ENCODE measurements at places on chromosomes 12 and 14. TPM values are rescaled to one million over a fixed set of nuclear protein-coding genes. Genes with fewer than 3 reads are reported as not detected.
A peak's percentile ranks its signal among the peaks of the same experiment; 100 is the strongest.

DNA sequence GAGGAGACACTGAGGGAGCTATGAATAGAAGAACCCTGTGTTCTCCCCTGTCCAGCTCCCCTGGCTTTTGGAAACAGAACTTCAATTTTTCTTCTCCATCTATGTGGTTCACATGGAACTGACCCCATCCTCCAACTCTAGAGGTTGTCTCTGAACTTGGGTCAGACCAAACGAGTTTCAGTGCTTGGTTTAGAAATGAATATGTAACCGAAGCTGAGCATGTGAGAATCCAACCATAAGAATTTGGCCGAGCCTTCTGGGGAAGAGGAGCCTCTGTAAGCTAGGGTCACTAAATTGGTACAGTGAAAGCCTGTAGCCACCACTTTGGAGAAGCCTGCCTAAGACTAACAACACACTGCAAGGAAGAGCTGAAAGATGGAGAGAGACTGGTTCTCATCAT is 464.4 kb downstream of the ZFP36L1 start:
- no peak for DNase-seq
- H3K36me3 ChIP-seq, result no peaks in the 10 kb centered on the region
- no peak overlapping the region for H3K4me3 ChIP-seq
- H3K27ac ChIP-seq, result no peak overlapping the region
- no peaks in the 10 kb centered on the region for H3K27me3 ChIP-seq

- H3K27ac ChIP-seq, result no peak overlapping the region
- H3K36me3 ChIP-seq, result no peaks in the 10 kb centered on the region
- no peaks in the 10 kb centered on the region for H3K4me1 ChIP-seq
- DNase-seq, result no peak
These were observed 172.2 kb downstream of the FLRT2 start for GRCh38 chr14:85702191-85702590.

GRCh38 chr12:39503439-39503838 is 60.5 kb upstream of the KIF21A start:
- no peaks in the 10 kb centered on the region for H3K36me3 ChIP-seq
- H3K4me3 ChIP-seq, result no peak overlapping the region
- no peaks in the 10 kb centered on the region for H3K27me3 ChIP-seq
- DNase-seq, result no peak

- H3K36me3 ChIP-seq, result no peaks in the 10 kb centered on the region
- no peaks in the 10 kb centered on the region for H3K27me3 ChIP-seq
- DNase-seq, result no peak
- no peak overlapping the region for H3K27ac ChIP-seq
- H3K4me1 ChIP-seq, result no peaks in the 10 kb centered on the region
These were observed 75.9 kb upstream of the ATF7IP start for GRCh38 chr12:14289601-14290000.

DNA sequence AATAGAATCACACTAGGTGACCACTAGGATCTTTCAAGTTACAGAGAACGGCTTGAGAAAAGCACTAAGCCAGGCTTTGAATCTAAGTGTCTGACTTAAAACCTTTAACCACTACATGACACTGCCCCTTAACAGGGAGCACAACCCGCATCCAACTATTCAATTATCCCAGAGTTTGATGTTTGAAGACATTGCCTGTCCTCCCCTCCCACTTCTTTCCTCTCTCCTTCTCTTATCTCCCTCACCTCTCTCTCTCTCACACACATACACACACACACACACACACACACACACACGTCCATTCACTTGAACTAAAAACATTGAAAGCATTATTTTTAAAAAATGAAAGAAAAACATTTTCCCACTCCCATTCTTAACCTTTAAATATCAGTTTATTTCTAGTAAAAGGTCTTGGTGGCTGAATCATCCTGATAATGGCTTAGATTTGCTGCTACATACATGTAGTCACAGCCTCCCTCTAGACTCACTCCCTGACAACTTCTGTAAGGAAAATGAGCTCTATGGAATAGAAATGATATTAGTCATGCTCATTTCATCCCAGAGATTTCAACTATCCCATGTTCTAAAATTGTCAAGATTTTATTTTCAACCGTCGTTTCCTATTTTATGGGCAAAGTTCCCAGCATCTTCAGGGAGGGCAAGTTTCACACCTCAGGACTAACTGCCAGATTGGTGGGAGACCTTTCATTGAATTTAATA is 53.5 kb upstream of the RAP1B start:
- peaks cover 13% of the 10 kb centered on the region for H3K4me1 ChIP-seq
- no peaks in the 10 kb centered on the region for H3K36me3 ChIP-seq
- no peak overlapping the region for H3K27ac ChIP-seq
- DNase-seq, result no peak

- H3K36me3 ChIP-seq, result no peaks in the 10 kb centered on the region
- H3K4me3 ChIP-seq, result no peak overlapping the region
- no peak overlapping the region for H3K27ac ChIP-seq
- peaks cover 69% of the 10 kb centered on the region for H3K27me3 ChIP-seq
These were observed 536.8 kb downstream of the MED13L start for GRCh38 chr12:115740586-115741155.

GRCh38 chr14:101813171-101813759 is 51.8 kb downstream of the PPP2R5C start:
- peaks cover 2% of the 10 kb centered on the region for H3K36me3 ChIP-seq
- no peaks in the 10 kb centered on the region for H3K27me3 ChIP-seq
- H3K4me3 ChIP-seq, result peak overlapping the region; percentile 74
- H3K27ac ChIP-seq, result peak overlapping the region; percentile 97
- DNase-seq, result peak; percentile 70

GRCh38 chr12:14878488-14878887 is 7.2 kb downstream of the MGP start:
- H3K4me3 ChIP-seq, result no peak overlapping the region
- no peak overlapping the region for H3K27ac ChIP-seq
- no peaks in the 10 kb centered on the region for H3K27me3 ChIP-seq
- DNase-seq, result no peak
- H3K4me1 ChIP-seq, result peaks cover 11% of the 10 kb centered on the region

DNA sequence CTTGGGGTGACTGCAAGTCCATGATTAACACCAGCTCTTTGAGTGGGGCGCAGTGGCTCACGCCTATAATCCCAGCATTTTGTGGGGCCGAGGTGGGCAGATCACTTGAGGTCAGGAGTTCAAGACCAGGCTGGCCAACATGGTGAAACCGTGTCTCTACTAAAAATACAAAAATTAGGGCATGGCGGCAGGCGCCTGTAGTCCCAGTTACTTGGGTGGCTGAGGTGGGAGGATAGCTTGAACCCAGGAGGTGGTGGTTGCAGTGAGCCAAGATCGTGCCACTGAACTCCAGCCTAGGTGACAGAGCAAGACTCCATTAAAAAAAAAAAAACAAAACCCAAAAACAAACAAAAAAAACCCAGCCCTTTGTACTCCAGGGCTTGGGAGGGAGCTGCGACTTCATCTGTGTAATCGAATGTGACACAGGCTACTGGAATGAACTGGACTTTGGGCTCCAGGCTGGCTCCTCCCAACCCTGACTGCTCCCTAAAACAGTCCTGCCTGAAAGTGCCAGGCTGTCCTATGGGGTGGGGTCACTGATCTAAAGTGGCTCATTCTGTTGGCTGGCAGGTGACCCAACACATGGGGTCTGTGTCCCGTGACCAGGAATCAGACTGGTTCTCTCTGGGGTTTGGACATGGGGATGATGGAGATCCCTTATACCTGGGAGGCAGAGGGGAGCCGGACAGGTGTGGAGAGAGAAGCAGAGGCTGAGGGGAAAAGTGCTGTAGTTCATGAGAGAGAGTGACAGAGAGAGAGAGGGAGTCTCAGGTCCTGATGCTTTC is 9.3 kb upstream of the C12orf43 start:
- DNase-seq, result no peak
- H3K4me1 ChIP-seq, result no peaks in the 10 kb centered on the region
- H3K36me3 ChIP-seq, result no peaks in the 10 kb centered on the region
- H3K4me3 ChIP-seq, result no peak overlapping the region

The KRT83 gene
- total RNA-seq, result not detected

The PROX2 gene
- total RNA-seq, result not detected

The KRT6C gene
- total RNA-seq, result not detected

The MAP3K12 gene
- 4.8 TPM for total RNA-seq

The NT5DC3 gene
- total RNA-seq, result 3.1 TPM

The VPS33A gene
- total RNA-seq, result 11.4 TPM
